ENCODE measurements at places on chromosomes 6 and 20.

DNA sequence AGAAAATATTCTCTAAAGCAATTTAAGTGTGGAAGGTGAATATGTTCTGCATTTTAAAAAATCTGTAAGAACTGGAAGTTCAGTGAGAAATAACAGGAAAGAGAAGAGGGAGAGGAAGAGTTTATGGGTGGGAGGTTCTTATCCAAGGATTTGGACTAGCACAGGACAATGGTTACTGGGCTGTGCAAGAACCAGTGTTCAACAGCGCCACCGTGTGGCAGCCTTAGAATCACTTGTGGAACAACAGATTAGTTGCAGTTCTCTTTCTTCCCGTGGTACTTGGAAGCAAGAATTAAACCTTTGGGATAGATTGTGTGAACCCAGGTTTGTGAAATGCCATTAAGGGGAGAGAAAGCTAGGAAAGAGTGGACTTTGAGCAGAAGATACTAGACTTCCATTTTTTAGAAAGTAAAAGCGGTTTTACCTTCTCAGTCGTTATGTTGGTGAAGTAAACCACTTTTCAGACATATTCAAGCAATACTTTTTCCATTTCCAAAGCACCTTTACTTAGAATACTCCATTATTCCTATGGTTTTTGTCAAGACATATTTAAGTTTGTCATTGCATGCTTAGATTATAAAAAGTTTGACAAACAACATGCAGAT, 436.7 kb downstream of the RNF144B start:
- DNase-seq: no peak

- no peak for DNase-seq
Measured at GRCh38 chr20:50256577-50256976, 65.9 kb downstream of the CEBPB start.

DNA sequence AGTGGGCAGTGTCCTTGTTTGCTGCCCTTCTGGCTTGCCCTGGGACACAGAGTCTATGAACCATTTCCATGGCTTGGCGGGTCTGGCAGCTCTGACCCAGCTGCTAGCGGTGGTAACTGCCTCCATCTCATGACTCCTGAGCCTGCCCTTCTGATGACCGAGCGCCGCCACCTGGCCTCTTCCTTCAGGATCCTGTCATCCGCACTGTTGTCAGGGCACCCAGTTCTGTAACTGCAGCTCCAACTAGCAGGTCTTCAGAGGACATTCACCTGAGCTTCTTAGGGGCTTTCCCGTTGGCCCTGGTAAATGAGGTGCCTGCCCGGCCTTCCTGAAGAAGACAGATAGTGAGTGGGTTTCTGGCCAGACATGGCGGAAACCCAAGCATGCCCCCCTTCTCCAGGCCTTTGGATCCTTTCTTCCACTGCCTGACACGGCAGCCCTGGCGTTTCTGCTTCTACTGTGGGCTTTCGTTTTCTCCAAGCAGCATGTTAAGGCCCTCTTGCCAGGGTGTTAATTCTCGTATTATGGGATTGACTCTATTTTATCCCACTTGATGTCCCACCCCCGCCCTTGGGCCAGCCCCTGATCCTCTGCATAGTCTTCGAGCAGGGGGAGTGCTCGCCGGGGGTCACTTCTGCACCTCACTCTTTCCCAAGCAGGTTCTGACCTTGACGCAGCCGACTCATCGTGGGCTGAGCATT, 24.7 kb downstream of the PACSIN1 start:
- DNase-seq: no peak

GRCh38 chr6:102204351-102204750, 810.8 kb downstream of the GRIK2 start:
- no peak for DNase-seq

Measured in LoVo (cell line).